NCI-H187 treated with DMSO at 0.1 percent for 48 hours (cell line): ENCODE measurements at places on chromosomes 12 and 14.

- DNase-seq = no peak
Observed at GRCh38 chr12:94777936-94778335, 127.6 kb upstream of the TMCC3 start.

DNA sequence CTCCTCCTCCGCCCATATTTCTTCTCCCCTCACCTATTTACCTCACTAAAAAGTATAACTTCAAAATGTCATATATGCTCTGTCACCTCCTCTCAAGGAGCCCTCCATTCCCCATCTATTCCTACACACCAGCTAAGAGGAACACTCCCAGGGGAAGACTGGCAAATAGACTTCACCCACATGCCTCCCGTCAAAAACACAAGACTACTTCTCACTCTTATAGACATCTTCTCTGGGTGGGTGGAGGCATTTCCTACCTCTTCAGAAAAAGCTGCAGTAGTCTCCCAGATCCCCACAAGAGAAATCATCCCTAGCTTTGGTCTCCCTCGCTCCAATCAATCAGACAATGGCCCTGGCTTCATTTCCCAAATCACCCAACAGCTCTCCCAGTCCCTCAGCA lies 66.2 kb downstream of the MOK start:
- no peak for DNase-seq

- DNase-seq = no peak
Observed at GRCh38 chr12:73220951-73221350, 948.8 kb downstream of the TRHDE start.

DNA sequence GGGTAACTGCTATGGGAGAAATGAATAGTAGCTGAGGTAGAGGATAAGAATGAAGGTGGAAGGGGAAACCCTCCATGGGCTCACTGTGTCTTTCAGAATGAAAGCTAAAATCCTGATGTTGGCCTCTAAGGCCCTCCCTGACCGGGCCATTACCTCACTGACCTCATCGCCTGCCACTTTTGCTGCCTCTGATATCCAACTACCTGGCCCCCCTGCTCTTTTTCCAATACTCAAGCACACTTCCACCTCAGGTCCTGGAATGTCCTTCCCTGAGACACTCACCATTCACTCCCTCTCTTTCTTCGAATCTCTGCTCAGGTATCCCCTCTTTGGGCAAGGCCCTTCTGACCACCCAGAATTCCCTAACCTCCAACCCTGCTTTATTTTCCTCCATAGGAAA lies 1.4 kb upstream of the BATF start:
- no peak for DNase-seq

GRCh38 chr12:90585640-90586304 lies 369.2 kb downstream of the CCER1 start:
- no peak for DNase-seq
